Retinal pigment epithelial cell (primary cell): ENCODE measurements at places on chromosomes 7 and 10.

- no peak for DNase-seq
These were observed 178.3 kb downstream of the AUTS2 start for GRCh38 chr7:69776611-69777010.

GRCh38 chr7:96026611-96027010 is 254.3 kb downstream of the DYNC1I1 start:
- no peak for DNase-seq

DNA sequence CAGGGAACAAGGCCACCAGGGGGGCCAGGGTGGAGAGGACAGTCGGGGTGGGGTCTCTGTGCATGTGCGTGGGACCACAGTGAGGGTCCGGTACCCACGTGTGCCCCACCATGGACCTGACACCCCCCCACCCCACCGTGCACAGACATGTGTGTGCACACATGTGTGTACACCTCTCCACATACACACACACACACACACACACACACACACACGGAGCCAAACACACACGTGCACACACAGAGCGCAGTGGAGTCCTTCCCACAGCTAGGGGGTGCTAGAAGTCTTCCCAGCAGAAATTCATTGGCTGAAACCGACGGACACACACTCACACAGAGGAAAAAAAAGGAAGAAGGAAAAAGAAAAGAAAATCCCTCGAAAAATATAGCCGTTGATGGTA is 42.8 kb upstream of the GNA12 start:
- peak; percentile 75 for DNase-seq

DNA sequence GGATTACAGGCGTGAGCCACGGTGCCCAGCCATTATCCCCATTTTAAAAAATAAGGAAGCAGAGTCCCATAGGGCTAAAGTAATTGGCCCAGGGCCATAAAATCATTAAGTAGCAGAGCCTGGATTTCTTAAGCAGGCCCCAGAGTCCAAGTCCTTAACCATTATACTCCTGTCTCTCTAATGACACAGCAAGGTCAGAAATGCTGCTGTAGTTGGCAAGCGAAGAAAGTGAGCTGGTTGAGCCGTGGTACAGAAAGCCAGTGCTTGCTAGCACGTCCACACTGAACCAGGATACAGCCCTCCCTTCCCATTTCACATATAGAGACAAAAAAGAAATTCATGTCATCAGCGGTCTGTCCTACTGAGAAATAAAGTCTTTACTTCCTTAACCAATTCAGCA is 562.7 kb downstream of the GALNT17 start:
- no peak for DNase-seq

DNA sequence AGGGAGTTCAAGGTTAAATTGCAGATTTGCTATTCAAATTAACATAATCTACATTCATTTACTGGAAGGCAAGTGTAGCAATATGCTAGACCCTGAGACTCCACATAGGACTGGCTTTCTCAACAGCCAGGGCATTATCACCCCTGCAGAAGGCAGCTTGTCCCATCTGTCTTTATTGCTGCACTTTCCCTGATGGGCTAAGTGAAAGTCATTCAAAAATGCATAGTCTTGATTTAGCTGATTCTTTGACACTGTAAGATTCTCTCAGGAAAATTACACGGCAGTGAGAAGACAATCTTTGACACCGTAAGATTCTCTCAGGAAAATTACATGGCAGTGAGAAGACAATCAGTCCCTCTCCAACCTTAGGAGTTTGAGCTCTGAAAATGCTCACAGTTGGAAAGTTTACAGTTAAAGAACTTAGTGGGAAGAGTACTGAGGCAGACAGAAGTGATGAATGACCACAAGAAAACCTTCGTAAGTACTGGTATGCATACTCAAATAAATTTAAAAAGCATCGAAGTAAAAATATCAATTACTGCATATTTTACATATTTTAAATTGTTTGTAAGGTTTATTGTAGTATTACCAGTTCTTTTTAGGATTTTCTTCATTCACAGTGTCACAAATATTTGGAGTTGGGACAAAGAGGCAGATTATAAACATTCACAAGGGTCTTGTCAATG is 88.9 kb downstream of the RAPGEF5 start:
- DNase-seq, result no peak

DNA sequence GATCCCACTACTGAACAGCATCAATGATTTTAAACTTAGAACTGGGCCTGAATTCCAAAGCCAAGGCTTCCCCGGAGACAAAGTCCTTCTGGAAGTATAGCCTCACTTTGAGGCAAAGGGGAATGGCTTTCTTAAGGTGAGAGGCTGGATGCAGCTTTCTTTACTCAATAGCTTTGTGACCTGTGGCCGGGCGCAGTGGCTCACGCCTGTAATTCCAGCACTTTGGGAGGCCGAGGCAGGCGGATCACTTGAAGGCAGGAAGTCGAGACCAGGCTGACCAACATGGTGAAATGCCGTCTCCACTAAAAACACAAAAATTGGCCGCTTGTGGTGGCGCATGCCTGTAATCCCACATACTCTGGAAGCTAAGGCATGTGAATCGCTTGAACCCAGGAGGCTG is 3.2 kb upstream of the FGFR2 start:
- DNase-seq, result no peak

GRCh38 chr7:22357311-22358175 is 589 bp upstream of the RAPGEF5 start:
- no peak for DNase-seq

DNA sequence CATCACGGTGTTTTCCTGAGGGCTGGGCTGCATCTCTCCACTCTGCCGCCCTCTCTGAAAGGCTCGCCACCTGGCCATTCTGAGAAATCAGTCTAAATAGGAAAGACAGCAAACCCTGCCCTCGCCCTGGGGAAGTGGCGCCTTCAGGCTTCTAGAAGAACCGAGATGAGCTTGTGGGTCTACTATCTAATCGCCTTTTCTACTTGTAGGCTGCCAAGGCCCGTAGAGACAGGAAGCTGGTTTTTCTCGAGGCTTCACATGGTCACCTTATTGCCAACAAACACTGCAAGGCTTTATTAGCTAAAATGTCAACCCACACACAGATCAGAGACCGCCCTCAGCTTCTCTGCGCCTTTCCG is 21.4 kb downstream of the LAT2 start:
- DNase-seq, result no peak

DNA sequence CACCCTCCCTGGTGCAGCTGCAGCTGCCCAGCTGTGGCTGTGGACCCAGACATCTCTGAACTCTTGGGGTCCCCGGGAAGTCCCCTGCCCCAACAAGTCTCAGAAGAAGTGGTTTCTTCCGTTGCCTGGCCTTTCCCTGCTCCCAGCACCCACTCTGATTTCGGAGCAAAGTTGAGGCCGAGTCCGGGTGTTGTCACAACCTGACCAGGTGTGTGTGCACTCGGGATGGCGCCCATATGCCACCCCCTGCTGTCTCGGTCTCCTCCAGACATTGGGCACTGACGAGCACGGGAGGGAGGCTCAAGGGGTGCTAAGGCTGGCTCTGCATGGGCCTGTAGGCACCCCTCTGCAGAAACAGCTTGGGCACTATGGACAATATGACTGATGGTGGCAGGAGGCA is 1055.3 kb downstream of the REEP3 start:
- no peak for DNase-seq

- no peak for DNase-seq
These were observed 71.4 kb downstream of the NEURL1 start for GRCh38 chr10:103564776-103565520.

- DNase-seq, result no peak
These were observed 240.0 kb downstream of the PHTF2 start for GRCh38 chr7:78038465-78039080.
